Stimulated activated CD4-positive, alpha-beta T cell treated with anti-CD3 and anti-CD28 coated beads, Interleukin-4, amount 100 ng/mL, for 4 hours (primary cell): ENCODE measurements at places on chromosomes 2 and 18.

DNA sequence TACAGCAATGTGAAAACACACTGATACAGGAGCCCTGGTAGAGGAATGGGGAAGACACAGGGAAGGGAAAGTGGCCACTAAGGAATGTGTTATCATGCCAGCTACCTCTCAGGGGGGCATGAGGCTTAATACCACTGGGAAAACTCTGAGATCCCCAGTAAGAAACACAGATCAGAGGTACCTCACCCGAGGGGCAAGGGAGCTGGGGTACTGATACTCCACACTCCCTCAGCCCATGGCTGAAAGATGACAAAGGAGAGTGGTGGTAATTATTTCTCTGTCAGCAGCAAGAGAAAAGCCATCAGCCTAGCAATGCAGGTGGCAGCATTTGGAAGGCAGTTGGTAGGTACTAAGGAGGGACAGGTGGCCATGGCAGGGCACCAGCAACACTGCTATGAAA lies 434.8 kb downstream of the NBAS start:
- no peak for DNase-seq

DNA sequence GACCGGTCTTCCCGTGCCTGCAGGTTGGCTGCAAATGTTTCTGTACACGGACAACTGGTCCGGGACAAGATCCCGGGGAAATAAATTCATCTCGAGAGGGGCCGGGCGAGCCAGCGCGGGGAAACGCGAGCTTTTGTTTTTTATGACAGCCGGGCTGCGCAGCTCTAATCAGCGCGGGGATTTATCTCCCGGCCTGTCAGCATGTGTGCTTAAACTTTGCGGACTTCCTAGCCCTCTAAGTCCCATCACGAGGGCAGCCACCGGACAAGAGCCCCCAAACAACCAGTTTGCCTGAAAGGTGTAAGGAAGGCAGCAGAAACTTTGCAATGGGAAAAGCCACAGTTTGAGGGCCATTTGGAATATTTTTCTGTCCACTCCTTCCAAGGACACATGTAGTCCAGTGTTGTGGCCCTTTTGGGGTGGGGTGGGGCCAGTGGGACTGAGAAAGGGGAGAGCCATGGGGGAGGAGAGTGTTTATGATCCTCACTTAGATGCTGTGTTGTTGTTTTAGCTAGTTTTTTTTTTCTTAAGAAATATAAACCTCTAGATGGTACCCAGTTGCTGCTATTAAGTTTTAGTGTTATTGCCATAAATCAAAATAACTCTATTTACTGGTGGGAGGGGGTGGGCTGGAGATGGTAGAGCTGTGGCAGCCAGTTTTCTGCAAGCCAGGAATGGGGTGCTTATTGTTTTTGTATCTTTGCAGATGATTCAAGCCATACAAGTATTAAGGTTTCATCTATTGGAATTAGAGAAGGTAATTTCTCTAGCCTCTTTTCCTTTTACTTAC lies 6.0 kb downstream of the MEIS1 start:
- no peak for DNase-seq

- no peak for DNase-seq
Observed at GRCh38 chr2:41038408-41038807, 586.5 kb upstream of the SLC8A1 start.

- DNase-seq = no peak
Observed at GRCh38 chr2:186755066-186755465, 61.2 kb downstream of the FAM171B start.

- DNase-seq = no peak
Observed at GRCh38 chr2:213420828-213421385, 136.6 kb downstream of the SPAG16 start.

DNA sequence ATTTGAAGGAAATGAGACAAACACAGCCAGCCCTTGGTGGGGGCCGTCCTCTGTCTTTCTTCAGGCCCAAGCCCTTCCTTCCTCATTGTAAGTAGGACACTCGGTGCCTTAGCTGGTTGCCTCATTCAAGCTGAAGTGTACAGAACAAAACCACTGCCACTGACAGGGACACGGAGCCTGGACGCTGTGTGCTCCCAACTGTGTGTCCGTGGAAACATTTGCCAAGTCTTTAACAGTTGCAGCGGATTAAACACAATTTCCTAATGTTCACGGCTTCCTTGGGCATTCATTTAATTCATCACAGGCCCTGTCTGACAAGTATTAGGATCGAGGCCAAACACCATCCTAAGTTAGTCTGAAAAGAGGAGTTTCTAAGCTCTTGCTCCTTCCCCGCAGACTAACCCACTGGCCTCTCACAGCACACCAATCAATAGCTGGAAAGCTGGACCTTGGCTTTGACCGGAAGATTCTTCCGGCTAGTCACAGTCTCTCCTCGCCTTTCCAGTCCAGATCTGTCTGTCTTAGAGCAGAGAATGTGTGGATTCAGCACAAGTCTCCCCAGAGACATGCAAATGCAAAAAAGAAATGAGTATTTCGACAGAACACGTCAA lies 68.7 kb upstream of the ACSL3 start:
- DNase-seq = no peak
